ENCODE measurements at places on chromosomes 2 and 18.

- DNase-seq, result no peak
- H3K4me3 ChIP-seq, result no peak overlapping the region
- H3K36me3 ChIP-seq, result no peaks in the 10 kb centered on the region
- no peak overlapping the region for H3K27ac ChIP-seq
Observed at GRCh38 chr2:176725873-176726645, 456.8 kb downstream of the MTX2 start.

- DNase-seq, result no peak
- peaks cover 12% of the 10 kb centered on the region for H3K36me3 ChIP-seq
- H3K4me3 ChIP-seq, result no peak overlapping the region
- peak overlapping the region; percentile 19 for H3K27ac ChIP-seq
- H3K27me3 ChIP-seq, result no peaks in the 10 kb centered on the region
Observed at GRCh38 chr2:26792720-26793119, 6.9 kb downstream of the CENPA start.

DNA sequence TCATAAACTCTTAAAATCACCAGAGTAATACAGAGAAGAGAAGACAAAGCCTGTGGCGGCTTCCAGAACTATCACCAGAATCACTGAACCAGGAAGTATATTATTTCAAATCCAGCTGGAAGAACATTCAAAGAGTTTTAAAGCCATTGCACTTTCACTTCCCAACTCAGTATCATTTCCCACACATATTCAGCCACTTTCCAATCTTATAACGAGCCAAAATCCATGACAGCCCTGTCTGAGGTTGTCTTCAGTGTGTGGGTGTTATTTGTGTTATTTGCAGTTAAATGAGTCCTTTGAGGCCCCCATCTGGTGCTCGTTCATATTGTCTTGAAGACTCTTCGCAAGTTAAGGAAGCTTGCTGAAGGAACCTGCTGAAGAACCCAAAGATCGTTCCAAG, 559.9 kb downstream of the TSN start:
- DNase-seq, result peak; percentile 29
- no peaks in the 10 kb centered on the region for H3K4me1 ChIP-seq
- no peaks in the 10 kb centered on the region for H3K27me3 ChIP-seq
- H3K36me3 ChIP-seq, result no peaks in the 10 kb centered on the region
- no peak overlapping the region for H3K4me3 ChIP-seq

GRCh38 chr2:98483257-98483861, 38.7 kb downstream of the INPP4A start:
- no peak for DNase-seq
- no peak overlapping the region for H3K4me3 ChIP-seq
- no peak overlapping the region for H3K27ac ChIP-seq

GRCh38 chr2:176553685-176554100, 284.5 kb downstream of the MTX2 start:
- H3K4me3 ChIP-seq, result no peak overlapping the region
- peak; percentile 57 for DNase-seq
- no peaks in the 10 kb centered on the region for H3K36me3 ChIP-seq

GRCh38 chr2:240438810-240439697, 3.6 kb downstream of the GPC1 start:
- no peak overlapping the region for H3K27ac ChIP-seq
- no peaks in the 10 kb centered on the region for H3K36me3 ChIP-seq
- H3K4me3 ChIP-seq, result no peak overlapping the region
- H3K27me3 ChIP-seq, result peaks cover 4% of the 10 kb centered on the region
- no peak for DNase-seq

DNA sequence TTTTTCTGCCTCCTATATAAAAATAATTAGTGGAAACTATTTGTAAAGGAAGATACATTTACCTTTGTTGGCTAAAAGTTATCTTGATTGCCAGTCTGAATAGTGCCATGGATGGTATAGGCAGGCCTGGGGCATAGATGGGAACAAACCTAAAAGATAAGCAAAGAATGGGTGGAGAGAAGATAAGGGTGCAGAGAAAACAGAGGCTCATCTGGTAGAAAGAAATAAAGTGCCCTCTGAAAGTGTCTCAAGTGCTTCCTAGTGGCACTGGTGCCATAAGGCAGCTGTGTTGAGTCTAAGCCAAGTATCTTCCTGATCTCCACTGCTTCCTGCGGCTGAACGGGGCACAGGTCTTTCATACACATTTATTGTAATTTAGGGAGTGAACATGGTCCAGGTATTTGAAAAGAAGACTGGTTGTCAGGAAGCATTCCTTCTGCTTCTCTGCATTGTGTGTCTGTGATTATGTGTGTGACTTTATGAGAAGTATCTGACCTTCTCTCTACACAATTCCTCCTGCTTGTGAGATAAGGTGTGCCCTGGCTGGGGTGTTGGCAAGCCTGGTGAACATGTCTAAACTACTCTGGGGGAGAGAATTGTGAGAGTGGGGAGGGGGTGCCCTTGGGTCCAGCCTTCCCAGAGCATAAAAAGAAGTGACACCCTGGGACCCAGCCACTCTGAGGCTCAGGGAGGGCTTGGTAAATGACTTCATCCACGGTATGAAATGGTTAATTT, 280.5 kb downstream of the CAMKMT start:
- H3K27ac ChIP-seq, result no peak overlapping the region
- DNase-seq, result no peak
- peaks cover 2% of the 10 kb centered on the region for H3K27me3 ChIP-seq
- H3K4me1 ChIP-seq, result no peaks in the 10 kb centered on the region
- H3K36me3 ChIP-seq, result no peaks in the 10 kb centered on the region

- DNase-seq, result no peak
- no peaks in the 10 kb centered on the region for H3K27me3 ChIP-seq
- peaks cover 1% of the 10 kb centered on the region for H3K36me3 ChIP-seq
- H3K4me1 ChIP-seq, result peaks cover 4% of the 10 kb centered on the region
Observed at GRCh38 chr2:101306410-101306809, 2.1 kb downstream of the RNF149 start.

DNA sequence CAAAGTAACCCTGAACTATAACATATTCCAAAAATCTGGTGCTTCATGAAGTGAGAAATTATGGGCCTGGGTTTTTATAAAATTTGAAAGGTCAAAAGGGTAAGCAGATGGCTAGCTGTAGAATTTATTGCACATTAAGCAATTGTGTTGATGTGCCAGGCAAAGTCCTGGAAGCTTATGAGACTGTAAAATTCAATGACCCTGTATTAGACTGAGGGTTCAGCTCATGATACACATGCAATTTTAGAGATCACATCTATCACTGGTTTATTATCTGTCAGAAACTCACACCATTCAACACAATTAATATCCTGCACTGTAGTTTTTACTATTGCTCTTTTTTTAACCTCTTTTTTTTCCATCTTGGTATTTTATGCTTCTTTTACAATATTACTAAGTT, 1162.6 kb upstream of the SLC39A10 start:
- DNase-seq, result no peak
- H3K4me1 ChIP-seq, result no peaks in the 10 kb centered on the region
- no peaks in the 10 kb centered on the region for H3K36me3 ChIP-seq
- no peaks in the 10 kb centered on the region for H3K27me3 ChIP-seq

- peak; percentile 29 for DNase-seq
- no peak overlapping the region for H3K4me3 ChIP-seq
- H3K36me3 ChIP-seq, result no peaks in the 10 kb centered on the region
- no peaks in the 10 kb centered on the region for H3K4me1 ChIP-seq
- no peak overlapping the region for H3K27ac ChIP-seq
Observed at GRCh38 chr2:238509151-238509835, 82.6 kb downstream of the ASB1 start.

- H3K27ac ChIP-seq, result no peak overlapping the region
- H3K27me3 ChIP-seq, result no peaks in the 10 kb centered on the region
- no peaks in the 10 kb centered on the region for H3K36me3 ChIP-seq
- no peak overlapping the region for H3K4me3 ChIP-seq
Observed at GRCh38 chr18:376311-376710, 108.5 kb upstream of the THOC1 start.

DNA sequence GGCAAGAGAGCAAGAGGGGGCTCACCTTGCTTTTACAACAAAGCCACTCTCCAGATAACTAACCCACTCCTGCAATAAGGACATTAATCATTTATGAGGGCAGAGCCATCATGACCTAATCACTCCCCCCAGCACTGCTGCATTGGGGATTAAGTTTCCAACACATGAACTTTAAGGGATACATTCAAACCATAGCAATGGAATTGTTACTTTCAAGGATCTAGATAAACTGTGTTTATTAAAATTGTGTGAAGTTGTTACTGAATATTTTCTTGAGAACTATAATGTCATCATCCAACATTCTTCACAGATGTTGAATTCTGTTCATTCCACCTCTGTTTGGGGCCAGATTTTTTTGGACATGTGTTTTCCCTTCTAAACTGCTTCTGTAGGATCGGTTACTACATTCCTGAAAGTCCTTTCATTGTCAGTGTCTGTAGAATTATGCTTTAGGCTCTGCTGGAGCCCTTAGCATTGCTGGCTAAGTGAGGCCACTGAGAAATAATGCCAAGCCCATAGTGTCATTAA, 50.4 kb downstream of the SPATS2L start:
- H3K4me3 ChIP-seq, result no peak overlapping the region
- H3K27ac ChIP-seq, result no peak overlapping the region
- peaks cover 24% of the 10 kb centered on the region for H3K4me1 ChIP-seq
- DNase-seq, result peak; percentile 81
- H3K36me3 ChIP-seq, result no peaks in the 10 kb centered on the region
- no peaks in the 10 kb centered on the region for H3K27me3 ChIP-seq

GRCh38 chr2:217336694-217337093, 476.8 kb upstream of the TNP1 start:
- H3K4me1 ChIP-seq, result peaks cover 6% of the 10 kb centered on the region
- no peaks in the 10 kb centered on the region for H3K36me3 ChIP-seq
- no peak for DNase-seq
- no peak overlapping the region for H3K27ac ChIP-seq
- H3K4me3 ChIP-seq, result no peak overlapping the region

- peak; percentile 90 for DNase-seq
- no peaks in the 10 kb centered on the region for H3K4me1 ChIP-seq
- H3K27ac ChIP-seq, result no peak within 1 kb of the TSS
- peaks cover 27% of the 10 kb centered on the region for H3K27me3 ChIP-seq
- H3K4me3 ChIP-seq, result peak within 1 kb of the TSS; percentile 44
- H3K36me3 ChIP-seq, result no peaks in the 10 kb centered on the region
Observed at GRCh38 chr2:73293534-73294171, at the start of gene EGR4. TSS of gene EGR4 (minus strand) at chr2:73293548. CDS start at chr2:73293317, 231 bp downstream.

- H3K27me3 ChIP-seq, result no peaks in the 10 kb centered on the region
- no peaks in the 10 kb centered on the region for H3K36me3 ChIP-seq
- no peak overlapping the region for H3K4me3 ChIP-seq
Observed at GRCh38 chr18:24914171-24914525, 437.8 kb downstream of the ZNF521 start.

- no peak for DNase-seq
- H3K36me3 ChIP-seq, result no peaks in the 10 kb centered on the region
- H3K27ac ChIP-seq, result no peak overlapping the region
- H3K4me1 ChIP-seq, result no peaks in the 10 kb centered on the region
- H3K4me3 ChIP-seq, result no peak overlapping the region
Observed at GRCh38 chr18:70620837-70621612, 332.2 kb downstream of the SOCS6 start.

GRCh38 chr2:21422050-21422449, 298.3 kb downstream of the TDRD15 start:
- H3K4me1 ChIP-seq, result no peaks in the 10 kb centered on the region
- H3K4me3 ChIP-seq, result no peak overlapping the region
- no peak overlapping the region for H3K27ac ChIP-seq
- no peaks in the 10 kb centered on the region for H3K27me3 ChIP-seq
- H3K36me3 ChIP-seq, result no peaks in the 10 kb centered on the region

DNA sequence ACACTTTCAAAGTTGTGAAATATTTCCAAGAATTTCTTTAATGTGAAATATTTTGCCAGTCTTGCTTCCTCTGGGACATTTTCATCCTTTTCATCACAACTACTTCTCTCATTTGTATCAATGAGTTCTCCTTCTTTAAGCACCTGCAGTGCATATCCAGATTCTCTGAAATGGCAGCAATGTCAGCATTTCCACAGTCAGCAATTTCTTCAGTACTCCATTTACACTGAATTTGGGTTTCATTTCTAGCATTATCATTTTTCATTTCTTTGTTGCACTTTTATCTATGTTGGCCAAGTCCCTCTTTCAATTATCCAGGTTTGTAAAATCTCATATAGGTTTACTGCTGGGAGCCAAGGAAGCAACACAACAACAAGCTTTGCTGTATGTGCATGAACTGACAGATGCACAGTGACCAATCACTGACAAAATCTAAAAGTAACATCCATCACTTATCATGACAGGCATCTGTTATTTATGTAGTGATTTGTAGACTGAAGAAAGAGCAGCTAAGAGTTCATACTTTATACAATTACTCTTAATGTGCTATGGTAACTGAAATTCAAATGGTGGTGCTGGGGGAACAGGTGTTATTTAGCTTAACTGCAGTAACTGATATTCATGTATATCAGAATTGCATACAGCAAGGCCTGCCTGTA, 43.9 kb downstream of the SS18 start:
- no peaks in the 10 kb centered on the region for H3K4me1 ChIP-seq
- H3K27ac ChIP-seq, result no peak overlapping the region
- no peak for DNase-seq
- no peaks in the 10 kb centered on the region for H3K27me3 ChIP-seq
- H3K36me3 ChIP-seq, result no peaks in the 10 kb centered on the region
- H3K4me3 ChIP-seq, result no peak overlapping the region

DNA sequence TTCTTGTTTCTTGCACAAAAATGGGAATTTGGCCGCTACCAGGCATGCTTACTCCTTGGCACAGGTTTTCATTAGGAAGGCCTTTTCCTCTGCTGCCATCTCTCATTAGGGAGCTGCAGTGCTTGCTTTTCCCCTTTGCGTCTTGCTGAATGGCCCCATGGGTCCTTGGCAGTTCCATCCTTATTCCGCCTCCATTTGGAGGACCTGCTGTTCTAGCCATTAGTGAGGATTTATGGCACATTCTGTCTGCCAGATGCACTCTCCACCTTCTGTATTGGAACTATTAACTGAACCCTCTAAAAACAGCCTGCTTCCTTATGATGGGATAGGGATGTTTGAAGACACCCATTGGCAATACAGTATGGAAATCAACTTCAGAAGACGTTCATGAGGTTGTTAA, 103.5 kb upstream of the NOSTRIN start:
- DNase-seq, result no peak
- no peaks in the 10 kb centered on the region for H3K27me3 ChIP-seq
- no peak overlapping the region for H3K27ac ChIP-seq
- no peak overlapping the region for H3K4me3 ChIP-seq
- H3K36me3 ChIP-seq, result no peaks in the 10 kb centered on the region

DNA sequence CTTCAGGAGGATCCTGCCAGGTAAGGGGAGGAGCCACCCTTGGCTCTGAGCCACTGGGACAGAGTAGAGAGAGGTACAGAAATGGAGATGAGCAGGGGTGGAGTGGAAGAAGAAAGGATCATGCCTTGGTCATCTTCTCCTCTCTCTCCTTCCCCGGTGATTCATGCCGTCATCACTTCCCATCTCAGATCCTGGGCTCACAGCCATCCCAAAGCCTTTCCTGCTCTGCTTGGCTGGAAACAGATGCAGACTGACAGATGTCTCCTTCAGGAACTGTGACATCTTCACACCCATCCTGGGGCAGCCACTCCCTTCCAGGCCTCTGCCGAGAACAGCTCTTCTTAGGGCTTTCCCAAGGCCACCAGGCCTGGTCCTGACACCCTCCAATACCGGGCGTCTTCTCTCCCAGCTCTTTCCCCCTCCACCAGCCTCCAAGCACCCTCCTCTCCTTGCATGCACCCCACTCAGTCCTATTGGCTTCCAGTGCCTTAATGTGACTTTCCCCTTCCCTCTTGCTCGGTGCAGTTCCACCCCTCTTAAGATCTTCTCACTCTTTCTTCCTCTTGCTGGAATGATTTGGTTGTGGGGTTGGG, 58.3 kb upstream of the TNP1 start:
- no peak overlapping the region for H3K4me3 ChIP-seq
- no peaks in the 10 kb centered on the region for H3K36me3 ChIP-seq
- H3K4me1 ChIP-seq, result no peaks in the 10 kb centered on the region
- H3K27ac ChIP-seq, result no peak overlapping the region
- H3K27me3 ChIP-seq, result no peaks in the 10 kb centered on the region
- no peak for DNase-seq

GRCh38 chr2:110124038-110124825, 8.6 kb upstream of the MALL start:
- H3K4me1 ChIP-seq, result no peaks in the 10 kb centered on the region
- H3K27me3 ChIP-seq, result no peaks in the 10 kb centered on the region
- H3K4me3 ChIP-seq, result no peak overlapping the region
- H3K27ac ChIP-seq, result no peak overlapping the region
